AML-193 (cell line): ENCODE measurements at places on chromosomes 4 and X.

- no peak for DNase-seq
These were observed 23.9 kb downstream of the MOB1B start for GRCh38 chr4:70925899-70926635.

DNA sequence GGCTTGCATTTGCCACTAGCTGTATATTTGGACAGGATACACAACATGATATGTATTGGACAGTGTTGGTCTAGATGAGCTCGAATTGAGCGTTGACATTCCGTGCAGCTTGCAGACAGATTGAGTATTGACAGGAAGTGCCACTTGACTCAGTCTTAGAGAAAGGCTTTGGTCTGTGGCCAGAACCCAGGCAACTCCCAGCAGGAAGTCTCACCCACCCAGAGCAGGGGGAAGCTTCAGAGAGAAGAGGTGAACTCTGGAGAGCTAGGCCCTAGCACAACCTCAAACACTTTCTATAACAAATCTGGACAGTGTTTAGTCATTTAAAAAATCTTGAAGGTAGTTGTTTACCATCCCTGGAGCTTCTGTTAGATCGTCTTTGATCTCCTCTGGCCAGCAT is 280.5 kb downstream of the FBXW7 start:
- DNase-seq = no peak

- no peak for DNase-seq
These were observed 92.9 kb downstream of the ATP10D start for GRCh38 chr4:47577779-47578553.

DNA sequence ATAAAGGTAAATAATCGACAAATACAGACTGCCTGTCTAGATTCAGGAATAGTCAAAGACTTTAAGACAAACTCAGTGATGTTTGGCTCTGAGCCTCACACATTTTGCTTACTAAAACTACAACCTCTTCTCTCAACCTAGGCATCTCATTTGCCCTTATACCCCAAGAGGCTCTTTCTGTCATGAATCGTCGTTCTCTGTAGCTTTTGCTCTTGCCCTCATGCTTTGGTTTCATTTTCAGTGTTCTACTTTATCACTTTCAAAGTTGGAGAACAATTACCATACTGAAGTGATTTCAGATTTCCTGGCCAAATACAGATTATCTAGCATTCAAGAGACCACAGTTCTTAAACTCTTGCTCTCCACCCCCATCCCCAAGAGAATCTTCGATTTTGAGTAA is 114.1 kb upstream of the RAP2C start:
- DNase-seq = no peak

GRCh38 chr4:188161167-188161566 is 21.9 kb downstream of the TRIML1 start:
- DNase-seq = no peak

DNA sequence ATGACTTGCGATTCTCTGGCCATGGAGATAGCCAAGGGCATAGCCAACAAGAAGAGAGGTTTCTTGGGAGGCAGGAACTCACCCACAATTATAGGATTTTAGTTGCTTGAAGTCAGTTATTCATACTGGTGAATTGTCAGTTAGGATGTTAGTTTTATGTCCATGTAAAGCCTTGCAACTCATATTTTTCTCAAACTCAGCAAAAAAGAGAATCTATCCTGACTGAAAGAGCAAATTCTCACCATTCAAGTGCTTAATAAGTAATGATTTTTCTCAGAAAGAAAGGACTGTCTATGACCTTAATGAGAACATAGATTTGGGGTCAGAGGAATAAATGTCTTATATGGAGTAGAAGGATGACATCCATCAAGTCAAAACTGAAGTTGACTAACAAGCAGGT is 934.5 kb downstream of the STPG2 start:
- no peak for DNase-seq

DNA sequence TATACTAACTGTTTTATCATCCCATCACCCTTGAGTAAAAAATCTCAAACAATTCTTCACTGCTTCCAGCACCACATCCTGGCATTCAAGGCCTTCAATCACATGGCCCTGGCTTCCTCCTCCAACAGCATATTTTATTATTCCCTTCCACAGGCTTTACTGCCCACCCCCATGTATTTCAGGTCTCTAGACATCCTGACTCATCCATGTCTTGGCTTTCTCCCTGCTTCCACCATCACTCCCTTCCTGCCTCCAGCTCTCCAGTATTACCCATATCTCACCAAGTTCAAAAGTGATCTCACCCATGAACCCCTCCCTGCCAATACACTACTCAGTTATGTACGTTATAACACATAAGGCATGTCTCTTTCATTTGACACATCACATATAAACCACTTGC is 34.7 kb upstream of the PLAC1 start:
- no peak for DNase-seq

- no peak for DNase-seq
These were observed 131.7 kb upstream of the INTU start for GRCh38 chr4:127501103-127501502.

GRCh38 chr4:79850626-79851025 is 222.4 kb downstream of the ANTXR2 start:
- no peak for DNase-seq

GRCh38 chrX:13432414-13433297 is 112.8 kb upstream of the ATXN3L start:
- DNase-seq = no peak

DNA sequence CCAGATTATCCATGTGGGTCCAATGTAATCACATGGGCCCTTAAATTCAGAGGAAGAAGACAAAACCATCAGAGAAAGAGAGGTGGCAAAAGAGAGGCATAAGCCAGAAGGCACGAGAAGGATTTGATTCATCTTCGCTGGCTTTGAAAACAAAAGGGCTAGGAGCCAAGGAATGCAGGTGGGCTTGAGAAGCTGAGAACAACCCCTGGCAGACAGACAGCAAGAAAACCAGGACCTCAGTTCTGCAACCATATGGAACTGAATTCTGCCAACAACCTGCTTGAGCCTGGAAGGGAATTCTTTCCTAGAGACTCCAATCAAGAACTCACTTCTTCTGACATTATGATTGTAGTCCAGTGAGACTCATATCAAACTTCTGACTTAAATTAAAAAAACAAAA is 1531.8 kb downstream of the PCDH7 start:
- DNase-seq = no peak

DNA sequence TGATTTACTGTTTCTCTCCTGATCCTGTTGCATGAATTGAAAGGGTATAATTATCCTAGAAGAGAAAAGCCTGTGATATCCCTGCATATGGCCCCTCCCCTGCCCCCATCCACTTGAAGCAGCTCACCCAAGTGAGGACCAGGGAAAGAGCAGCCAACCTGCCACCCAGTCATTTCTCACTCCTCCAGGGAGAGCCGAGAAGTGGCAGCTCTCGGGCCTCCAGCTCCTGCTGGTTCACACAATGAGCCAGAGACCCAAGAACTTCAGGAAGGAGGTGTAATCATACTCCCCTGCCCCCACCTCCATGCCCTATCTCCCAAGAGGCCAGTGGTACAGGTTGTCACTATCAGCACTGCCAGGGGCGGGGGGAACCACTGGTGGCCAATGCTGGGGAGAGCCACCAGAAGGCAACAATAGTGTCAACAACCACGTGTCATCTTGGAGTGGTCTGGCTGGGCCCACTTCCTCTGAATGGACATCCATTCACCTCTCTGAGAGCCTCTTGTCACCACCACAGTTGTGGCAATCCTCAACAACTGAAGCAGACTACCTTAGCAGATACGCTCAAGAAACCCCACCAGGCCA is 42.9 kb downstream of the APOO start:
- no peak for DNase-seq

DNA sequence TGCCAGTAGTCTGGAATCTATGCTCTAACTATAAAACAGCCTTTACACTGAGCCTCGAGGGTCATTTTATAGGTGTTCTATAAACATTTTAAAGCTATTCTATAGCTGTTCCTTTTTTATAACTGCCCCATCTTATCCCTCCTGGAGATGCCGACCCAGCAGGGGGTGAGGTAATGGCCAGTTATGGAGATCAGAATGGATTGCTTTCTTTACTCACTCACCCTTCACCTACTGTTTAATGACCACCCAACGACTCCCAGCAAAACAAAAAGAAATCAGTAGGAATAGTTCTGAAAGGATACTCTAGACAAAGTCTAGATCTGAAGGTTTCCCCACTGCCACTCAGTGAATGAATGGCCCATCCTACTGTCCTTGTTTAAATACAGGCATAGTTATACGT is 1113.1 kb downstream of the FAT4 start:
- DNase-seq = no peak

GRCh38 chr4:37981844-37982720 is 21.9 kb downstream of the PTTG2 start:
- no peak for DNase-seq

DNA sequence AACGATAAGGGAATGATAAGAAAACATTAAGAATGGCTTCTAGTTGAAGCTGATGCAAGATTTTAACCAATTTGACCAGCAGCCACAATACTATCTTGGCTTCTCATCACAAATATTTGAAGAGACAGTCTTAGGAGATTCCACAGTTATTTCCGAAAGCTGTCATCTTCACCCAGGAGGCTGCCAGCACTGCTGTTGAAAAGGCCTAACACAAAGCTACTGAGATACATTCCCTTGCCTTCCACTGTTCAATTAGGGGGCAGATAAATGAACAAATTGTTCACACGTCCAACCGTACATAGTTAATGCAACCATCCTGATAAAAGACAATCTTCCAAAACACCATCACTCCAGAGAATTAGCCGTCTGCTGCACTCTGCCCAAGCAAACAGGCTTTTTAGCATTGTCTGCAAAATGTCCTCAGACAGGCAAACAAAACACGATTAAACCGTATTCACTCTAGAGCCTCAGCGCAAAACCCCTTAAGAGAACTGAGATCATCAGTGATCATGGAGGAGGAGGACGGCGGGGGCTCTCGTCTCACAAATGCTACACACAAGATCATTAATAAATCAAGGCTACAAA is 189.8 kb upstream of the PSAPL1 start:
- no peak for DNase-seq

- no peak for DNase-seq
These were observed 470.8 kb downstream of the NKX6-1 start for GRCh38 chr4:84028340-84028739.

DNA sequence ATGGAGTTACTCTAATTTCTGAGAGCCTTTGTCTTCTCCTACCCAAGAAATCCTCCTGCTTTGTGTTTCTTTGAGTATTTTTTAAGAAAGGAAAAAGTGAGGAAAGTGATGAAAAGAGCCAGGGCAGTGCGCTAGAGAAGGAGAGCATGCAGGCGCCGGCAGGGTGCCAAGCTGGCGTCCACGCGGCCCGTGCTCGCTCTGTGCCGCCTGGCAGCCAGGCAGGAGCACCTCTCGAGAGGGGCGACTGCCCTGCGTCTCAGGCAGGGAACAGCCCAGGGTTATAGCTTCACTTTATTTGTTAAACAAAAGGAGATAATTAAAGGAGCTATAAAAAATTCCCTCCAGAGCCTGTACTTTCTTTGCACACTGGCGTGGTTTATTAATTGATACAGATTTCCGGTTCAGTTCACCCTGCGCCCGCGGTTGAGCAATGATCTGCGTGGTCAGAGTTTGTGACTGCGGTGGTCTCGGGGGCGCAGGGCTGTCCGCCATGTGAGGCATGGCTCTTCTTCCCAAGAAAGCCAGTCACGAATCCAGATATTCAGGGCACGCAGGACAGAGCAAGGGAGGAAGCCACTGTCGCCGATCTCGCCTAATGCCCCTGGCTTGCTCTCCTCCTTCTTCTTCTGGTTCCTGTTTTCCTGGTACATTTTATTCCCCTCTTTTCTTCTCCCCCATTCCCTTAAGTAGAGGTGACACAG is 110.8 kb upstream of the PAQR3 start:
- DNase-seq = no peak

GRCh38 chrX:31590581-31591114 is 518.8 kb upstream of the FTHL17 start:
- DNase-seq = no peak

- DNase-seq = no peak
These were observed 287.7 kb downstream of the BMPR1B start for GRCh38 chr4:95045429-95045828.

GRCh38 chr4:182276210-182277109 is 33.3 kb downstream of the TENM3 start:
- no peak for DNase-seq

DNA sequence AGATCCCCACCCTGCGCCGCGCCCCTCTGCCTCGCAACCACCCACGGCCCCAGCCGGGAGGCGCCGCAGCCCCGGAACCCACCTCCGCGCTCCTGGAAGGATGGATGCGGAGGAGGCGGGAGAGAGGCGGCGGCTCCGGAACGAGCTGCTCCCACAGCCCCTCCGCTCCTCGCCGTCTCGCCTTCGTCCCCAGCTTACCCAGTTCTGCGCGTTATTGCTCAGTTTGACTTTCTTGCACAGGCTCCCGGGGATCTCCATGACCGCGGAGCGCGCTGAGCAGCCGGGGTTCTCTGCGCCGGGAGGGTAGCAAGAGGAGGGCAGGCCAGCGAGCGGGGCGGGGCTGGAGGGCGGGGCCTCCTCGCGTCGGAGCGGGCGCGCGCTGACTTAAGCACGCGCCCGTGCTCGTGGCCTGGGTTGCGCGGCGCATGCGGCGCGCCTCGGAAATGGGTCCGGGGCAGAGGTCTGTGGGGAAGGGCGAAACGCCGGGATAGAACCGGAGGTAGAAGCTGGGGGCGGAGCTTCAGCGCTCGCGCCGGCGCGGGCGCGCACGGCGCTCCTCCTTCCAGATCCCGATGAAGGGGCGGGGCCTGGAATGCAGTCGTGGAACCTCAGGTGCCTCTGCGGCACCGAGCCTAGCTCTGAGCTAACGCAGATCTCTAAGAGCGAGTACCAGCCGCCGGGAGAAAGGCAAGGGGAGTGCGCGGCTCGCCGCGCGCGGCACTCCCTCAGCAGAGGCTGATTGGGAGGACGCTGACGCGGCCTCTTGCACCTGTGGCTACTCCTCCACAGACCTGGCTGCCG is at the start of gene PAPSS1:
TSS of gene PAPSS1 (minus strand) at position 313 of the 801 bp plus-strand sequence. CDS start at position 258, 55 bp downstream.
- DNase-seq = peak; percentile 93

- DNase-seq = no peak
These were observed 160.4 kb upstream of the GPR101 start for GRCh38 chrX:137194164-137194563.
